ENCODE measurements at places on chromosomes 4 and X.

DNA sequence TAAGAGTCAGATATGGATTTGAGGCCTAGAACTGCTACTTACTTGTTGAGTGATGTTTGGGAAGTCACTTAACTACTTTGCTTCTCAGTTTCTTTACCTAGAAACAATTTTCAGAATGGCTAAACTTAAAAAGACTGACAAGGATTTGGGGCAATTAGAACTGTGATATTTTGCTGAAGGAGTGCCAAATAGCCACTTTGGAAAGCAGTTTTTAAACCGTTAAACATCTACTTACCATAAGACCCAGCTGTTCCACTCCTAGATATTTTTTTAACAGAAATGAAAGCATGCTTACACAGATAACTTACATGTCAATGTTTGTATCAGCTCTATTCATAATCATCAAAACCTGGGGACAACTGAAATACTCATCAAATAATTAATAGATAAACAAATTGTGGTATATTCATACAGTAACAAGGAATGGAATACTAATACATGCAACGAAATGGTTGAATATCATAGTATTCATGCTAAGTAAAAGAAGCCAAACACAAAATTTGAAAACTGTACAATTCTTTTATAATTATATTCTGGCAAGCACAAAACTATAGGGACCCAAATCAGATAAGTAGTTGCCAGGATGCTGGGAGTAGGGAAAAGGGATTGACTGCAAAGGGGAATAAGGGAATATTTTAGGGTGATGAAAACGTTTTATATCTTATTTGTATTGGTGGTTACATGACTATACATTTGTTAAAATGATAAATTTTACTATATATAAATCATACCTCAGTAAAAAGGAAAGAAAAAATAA, 24.0 kb downstream of the RPA4 start:
- DNase-seq = no peak

DNA sequence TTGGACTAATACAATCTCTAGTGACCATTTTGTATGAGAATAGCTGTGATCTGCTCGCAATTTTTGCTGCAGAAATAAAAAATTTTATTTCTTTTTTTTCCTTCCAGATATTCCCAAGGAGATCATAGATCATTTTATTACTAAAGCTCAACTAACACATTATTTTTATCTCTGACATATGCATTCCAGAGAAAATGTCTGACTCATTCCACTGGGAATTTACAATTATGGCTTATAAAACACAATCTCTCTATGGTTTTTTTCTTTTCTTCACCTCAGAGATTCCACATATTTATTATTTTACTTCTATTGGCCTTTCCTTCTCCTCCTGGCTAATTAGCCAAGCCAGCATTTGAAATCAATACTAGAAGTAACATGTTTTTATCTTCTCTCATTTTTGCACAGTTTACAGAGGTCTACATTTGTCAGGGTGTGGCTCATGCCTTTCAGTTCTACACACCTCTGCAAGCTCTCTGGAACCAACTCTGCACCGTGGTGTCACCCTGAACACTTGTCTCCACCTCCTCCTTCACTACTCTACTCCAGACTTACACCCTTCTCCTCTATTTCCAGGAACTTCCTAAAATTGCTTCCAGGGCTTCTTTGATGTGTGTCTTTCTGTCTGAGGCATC, 59.8 kb upstream of the GPM6A start:
- no peak for DNase-seq

- DNase-seq = no peak
Observed at GRCh38 chr4:104756837-104757236, 262.1 kb upstream of the CXXC4 start.

DNA sequence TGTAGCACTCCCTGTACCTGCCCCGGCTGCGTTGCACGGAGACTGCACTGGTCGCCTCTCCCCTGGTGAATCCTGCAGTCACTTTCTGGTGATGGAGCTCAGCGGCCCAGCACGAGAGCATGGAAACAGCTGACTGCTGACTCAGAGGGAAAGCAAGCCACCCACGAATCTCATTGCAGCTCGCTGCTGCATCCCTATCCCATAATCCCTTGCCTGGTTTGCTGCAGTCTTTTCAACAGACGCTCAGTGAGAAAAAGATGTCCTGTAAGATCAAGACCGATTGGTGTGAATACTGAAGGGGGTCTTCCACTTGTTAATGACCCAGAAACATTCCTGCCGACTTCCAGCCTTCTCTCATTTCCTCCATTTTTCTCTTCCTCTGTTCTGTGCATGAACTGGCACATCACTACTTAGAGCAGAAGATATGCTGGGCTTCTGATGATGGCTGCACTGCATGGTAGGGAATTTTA, 52.9 kb downstream of the TRIM2 start:
- DNase-seq = peak; percentile 82

- DNase-seq = no peak
Observed at GRCh38 chr4:88623097-88623496, 30.8 kb downstream of the HERC3 start.

- DNase-seq = no peak
Observed at GRCh38 chrX:46574774-46575381, 1.3 kb downstream of the CHST7 start.

DNA sequence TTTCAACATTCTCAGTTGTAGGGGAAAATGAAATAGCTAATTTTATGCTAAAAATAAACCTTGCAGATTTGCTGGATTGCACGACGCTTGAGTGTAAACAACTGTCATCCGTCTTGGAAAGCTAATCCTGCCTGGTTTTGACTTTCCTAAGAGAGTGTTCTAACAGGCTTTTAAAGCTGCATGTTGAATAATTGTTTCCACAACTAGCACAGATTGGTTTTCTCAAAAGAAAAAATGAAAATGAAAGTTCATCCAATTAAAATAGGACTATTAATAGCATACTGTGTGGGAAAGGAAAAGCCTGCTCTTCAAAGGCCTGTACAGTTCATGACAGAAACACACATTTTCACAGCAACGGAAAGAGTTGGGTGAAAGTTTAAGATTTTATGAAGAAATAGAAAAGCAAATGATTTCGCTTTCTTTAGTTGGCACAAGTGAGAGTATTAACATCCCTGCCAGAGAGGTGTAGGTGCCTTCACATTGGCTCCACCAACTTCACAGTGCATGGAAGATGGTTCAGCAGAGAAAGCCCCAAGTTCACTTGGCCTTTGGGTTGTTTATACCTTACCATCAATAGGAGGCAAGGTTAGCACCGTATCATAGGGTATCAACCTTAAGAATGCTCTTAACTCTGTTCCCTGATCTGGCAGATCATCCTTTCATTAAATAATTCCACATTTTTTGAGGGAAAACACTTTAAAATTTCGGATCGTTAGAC, 140.0 kb upstream of the GUCY1A1 start:
- no peak for DNase-seq

GRCh38 chrX:152641996-152642395, 4.3 kb downstream of the GABRQ start:
- DNase-seq = peak; percentile 5

GRCh38 chrX:20571611-20572010, 304.9 kb upstream of the RPS6KA3 start:
- DNase-seq = no peak

DNA sequence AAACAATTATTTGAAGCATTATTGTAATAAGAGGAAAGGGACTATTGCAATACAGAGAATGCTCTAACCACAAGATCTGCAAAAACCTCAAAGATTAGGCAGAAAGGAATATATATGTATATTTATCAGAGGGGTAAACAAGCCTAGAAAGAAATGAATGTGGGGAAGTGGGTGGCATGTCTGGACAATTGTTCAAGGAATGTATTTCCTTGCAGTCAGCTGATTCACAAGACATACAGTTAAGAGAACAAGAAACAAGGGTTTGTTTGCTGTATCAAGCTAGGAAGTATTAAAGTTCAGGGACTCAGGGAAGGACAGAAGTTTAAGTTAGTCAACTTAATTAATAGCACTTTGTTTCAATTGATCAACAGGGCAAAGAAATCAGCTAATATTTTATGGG, 514.7 kb downstream of the CENPC start:
- no peak for DNase-seq

- no peak for DNase-seq
Observed at GRCh38 chrX:136694431-136695087, 46.6 kb downstream of the CD40LG start.

DNA sequence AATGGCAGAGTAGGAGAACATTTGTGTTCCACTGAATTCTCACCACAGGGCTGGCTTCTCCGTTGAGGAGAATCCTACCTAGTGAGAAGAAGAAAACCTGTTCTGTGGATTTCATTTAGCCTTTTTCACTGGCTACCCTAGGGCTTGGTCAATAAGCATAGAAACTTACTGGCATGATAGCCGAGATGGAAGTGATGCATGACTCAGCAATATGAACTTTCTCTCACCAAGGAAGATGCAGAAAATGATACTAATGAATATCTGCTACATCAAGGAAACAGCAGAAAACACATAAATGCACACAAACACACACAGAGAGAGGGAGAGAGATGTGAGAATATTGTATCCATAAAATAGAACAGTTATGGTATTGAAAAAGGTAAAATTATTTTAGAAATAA, 216.3 kb downstream of the HHIP start:
- no peak for DNase-seq

DNA sequence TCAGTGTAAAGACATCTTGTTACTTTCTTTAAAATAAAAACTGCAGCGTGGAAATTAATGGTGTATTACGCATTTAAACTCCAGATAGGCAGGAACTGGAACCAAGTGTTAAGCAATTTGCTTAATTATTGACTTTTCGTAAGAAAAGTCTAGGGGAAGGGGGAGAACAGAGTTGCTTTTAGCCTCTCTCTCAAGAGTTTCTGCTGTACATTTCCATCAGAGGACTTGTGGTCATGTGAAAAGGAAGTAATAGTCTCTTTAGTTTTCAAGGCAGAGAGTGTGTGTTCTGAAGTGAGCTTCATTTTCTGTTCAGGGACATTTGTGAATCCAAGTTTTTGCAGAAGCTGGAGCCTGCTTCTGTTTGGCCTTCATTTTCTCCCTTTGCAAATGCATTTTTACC, 127.2 kb downstream of the UBE2K start:
- no peak for DNase-seq

GRCh38 chr4:30716681-30717207, 3.4 kb upstream of the PCDH7 start:
- no peak for DNase-seq

DNA sequence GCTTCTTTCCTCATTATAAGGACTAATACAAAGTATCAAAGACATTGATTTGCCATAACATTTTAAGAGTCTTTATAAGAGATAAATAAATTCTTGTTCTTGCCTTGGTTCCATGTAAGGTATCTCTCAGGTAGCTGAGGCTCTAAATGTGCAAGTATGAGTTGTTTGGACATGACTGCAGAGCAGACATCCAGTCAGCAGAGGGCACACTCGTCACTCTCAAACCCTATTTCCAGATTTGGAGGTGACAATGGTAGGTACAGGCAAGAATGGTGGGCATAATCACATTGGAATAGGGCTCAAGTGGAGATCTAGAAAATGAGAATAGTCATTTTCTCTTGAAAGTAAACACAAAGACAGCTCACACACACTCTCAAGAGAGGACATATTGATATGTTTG, 133.3 kb upstream of the ZIC3 start:
- DNase-seq = no peak

DNA sequence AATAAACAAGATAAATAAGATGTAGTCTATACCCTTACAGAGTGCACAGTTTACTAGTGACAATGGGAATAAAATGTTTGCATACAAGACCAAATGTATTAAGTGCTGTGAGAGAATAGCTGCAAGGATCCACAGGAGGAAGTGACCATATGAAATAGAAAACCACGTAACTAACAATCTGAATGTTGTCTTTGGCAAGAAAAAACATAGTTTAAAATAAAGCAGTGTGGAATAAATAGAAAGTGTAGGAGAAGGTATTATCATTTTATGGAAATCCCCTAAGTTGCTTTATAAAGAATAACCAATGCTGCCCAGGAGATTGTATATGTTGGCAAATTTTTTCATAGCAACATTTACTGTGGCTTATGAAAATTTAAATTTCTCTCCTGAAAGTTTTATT, 116.1 kb downstream of the PCDH7 start:
- DNase-seq = no peak

DNA sequence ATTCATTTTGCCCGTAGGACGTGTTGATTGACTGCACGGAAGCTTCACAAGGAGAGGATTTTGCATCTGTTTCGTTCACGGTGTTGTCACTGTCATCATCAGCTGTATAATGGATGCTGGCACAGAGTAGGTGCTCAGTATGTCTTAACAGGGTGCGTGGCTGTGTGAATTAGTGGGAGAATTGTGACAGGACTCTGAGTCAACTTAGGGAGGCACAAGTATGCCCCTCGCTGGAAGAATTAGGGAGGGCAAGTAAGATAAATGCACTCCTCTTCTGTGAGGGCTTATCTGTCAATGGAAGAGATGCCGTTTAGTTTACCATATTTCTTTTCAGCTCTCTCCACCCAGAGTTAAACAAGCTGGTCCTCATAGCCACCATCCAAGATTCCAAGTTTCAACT, 107.2 kb downstream of the TRIML1 start:
- no peak for DNase-seq

Data from caudate nucleus (tissue), 63 donors.